ENCODE measurements at places on chromosomes 13 and 19.
A peak's percentile ranks its signal among the peaks of the same experiment; 100 is the strongest.

- DNase-seq = no peak
These were observed 1.4 kb downstream of the ANKRD10 start for GRCh38 chr13:110913322-110914080.

GRCh38 chr19:6868351-6868750 lies 19.0 kb upstream of the ADGRE1 start:
- no peak for DNase-seq

GRCh38 chr19:3700242-3701032 lies at the start of gene PIP5K1C:
Gene PIP5K1C (minus strand): TSS chr19:3700468. CDS start chr19:3700390, 78 bp downstream.
- DNase-seq = peak; percentile 93

DNA sequence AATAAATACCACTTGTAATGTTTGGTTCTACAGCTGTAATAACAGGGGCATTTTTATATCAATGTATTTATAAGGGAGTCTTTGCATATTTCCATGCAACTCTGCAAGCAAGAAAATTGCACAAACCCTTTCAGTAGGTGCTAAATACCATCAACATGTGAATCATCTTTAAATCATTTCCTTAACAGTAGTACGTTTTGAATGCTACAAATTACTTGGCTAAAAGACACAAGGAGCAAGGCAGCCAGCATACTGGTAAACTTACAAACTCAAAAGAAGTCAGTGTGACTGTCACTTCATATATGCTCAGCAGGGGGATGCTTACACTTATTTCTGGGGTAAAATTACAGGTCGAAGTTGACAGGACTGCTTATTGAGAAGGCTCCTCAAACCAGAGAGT lies 402.4 kb downstream of the EFNB2 start:
- DNase-seq = no peak

GRCh38 chr13:71477735-71478134 lies 389.3 kb downstream of the DACH1 start:
- DNase-seq = no peak

GRCh38 chr13:92224825-92225224 lies 826.4 kb downstream of the GPC5 start:
- DNase-seq = no peak

Measured in K562 (cell line).